KG1 (cell line): ENCODE measurements at places on chromosomes 12 and 14.

GRCh38 chr14:104036212-104036611, 49.3 kb upstream of the ASPG start:
- DNase-seq: no peak

GRCh38 chr14:51082349-51082748, 12.6 kb downstream of the TRIM9 start:
- no peak for DNase-seq

GRCh38 chr14:52073251-52073650, 4.4 kb upstream of the NID2 start:
- DNase-seq: no peak

- DNase-seq: no peak
Observed at GRCh38 chr14:60758885-60759284, 24.3 kb downstream of the MNAT1 start.

- DNase-seq: no peak
Observed at GRCh38 chr12:27578689-27579372, 54.8 kb downstream of the PPFIBP1 start.

DNA sequence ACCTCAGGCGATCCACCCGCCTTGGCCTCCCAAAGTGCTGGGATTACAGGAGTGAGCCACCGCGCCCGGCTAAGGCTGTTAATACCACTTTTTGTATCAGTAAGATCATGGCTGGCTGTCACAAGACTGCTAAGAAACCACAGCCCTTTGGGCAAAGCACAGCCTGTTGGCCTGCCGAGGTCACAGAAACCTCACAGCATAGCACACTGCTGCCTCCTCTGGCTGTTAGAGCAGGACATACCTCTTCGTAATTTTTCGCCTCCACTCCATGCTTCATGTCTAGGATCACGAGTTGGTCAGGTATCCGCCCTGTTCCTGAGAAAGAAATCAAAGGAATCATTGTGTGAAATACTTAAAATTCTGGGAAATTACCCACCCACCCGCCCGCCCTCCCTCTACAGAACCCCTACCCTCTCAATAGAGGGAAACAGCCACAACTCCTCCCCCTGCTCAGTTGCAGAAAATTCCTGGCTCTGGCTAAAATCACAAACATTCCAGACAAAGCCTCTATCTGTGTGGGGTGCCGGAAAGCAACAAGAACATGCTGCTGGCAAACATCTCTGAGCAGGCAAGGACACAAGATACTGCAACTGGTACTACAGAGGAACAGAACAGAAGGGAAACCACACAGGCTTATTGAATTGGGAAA, 20.7 kb upstream of the NEK9 start:
- no peak for DNase-seq

- DNase-seq: no peak
Observed at GRCh38 chr12:123986374-123986965, 13.5 kb downstream of the ZNF664 start.

DNA sequence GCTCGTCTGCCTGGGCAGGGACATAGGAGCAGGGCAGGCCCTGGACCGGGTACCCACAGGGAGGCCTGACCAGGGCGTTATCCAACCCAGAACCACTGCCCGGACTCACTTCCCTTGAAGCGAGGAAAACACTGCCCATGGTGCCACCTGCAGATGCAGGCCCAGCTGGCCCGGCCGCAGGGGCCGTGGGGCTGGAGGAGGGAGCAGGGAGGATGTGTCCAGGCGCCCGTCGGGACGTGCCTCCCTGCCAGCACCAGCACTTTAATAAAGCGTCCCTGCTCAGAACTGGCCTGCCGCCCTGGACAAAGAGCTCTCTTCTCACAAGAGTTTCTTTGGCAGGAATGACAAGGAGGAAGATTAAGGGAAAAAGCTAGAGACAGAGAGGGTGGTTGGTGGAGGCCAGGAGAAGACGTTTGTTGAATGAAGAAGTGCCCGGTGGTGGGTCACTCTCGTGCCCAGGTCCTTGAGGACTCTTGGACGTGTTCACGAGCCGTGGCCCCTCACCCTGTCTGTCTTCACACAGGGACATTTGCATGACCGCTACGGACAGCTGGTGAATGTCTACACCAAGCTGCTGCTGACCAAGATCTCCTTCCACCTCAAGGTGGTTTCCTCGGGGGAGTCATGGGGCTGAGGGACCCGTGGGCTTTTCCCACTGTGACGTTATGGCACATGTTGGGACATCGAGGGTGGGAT, 14.2 kb downstream of the HIP1R start:
- no peak for DNase-seq
